Left lobe of liver (tissue), 2 donors: ENCODE measurements at places on chromosomes 16 and 17. TPM values are rescaled to one million over a fixed set of nuclear protein-coding genes. Genes with fewer than 3 reads are reported as not detected.

EFNB3 gene
- total RNA-seq = 0.63 TPM

MSLN gene
- total RNA-seq = 0.08 TPM

STX1B gene
- 4.2 TPM for total RNA-seq

HYDIN gene
- total RNA-seq = 0.28 TPM

SULT1A2 gene
- 50.3 TPM for total RNA-seq

WFIKKN1 gene
- 0.96 TPM for total RNA-seq

C16orf54 gene
- 0.53 TPM for total RNA-seq

CCDC92B gene
- not detected for total RNA-seq

NSF gene
- 23.1 TPM for total RNA-seq

TNFRSF12A gene
- total RNA-seq = 4.3 TPM

DNAH17 gene
- total RNA-seq = not detected
